H9 (cell line): ENCODE measurements at places on chromosomes 16 and 17.

- no peak for DNase-seq
Measured at GRCh38 chr17:14361945-14362508, 61.1 kb downstream of the HS3ST3B1 start.

GRCh38 chr16:84864326-84864955 lies 44.7 kb downstream of the CRISPLD2 start:
- DNase-seq = no peak

DNA sequence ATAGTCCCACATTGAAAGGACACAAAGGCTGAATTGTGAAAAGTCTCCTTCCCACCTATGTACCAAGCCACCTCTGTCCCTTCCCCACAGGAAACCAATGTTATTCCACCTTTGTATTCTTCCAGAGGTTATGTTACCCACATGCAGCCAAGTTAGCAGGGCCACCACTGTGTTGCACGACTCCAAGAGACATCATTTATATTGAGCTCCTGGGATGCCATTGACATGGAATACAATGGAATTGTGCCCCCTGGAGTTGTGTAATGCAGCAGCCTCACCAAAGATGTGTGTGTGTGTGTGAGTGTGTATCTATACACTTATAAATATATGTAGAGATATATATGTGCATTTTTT lies 21.6 kb upstream of the MSI2 start:
- DNase-seq = no peak

- no peak for DNase-seq
Measured at GRCh38 chr16:80447241-80447640, 93.6 kb upstream of the DYNLRB2 start.

DNA sequence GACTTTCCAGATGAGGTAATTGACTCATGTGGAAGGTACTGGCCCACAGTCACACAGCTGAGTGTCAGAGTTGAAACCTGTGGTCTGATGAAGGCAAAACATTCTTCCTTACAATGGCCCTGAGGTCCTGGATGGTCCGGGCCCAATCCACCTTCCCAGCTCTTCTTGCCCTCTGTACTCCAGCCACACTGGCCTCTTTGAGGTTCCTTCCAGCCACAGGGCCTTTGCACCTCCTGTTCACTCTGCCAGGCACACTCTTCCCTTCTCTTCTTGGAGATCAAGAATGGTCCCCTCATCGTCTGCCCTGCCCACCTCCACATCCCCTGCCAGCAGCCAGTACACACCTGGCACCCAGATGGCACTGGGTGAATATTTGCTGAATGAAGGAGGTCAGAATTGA lies 6.5 kb upstream of the PEMT start:
- no peak for DNase-seq

- DNase-seq = no peak
Measured at GRCh38 chr17:16085066-16085699, 85.6 kb downstream of the TTC19 start.

DNA sequence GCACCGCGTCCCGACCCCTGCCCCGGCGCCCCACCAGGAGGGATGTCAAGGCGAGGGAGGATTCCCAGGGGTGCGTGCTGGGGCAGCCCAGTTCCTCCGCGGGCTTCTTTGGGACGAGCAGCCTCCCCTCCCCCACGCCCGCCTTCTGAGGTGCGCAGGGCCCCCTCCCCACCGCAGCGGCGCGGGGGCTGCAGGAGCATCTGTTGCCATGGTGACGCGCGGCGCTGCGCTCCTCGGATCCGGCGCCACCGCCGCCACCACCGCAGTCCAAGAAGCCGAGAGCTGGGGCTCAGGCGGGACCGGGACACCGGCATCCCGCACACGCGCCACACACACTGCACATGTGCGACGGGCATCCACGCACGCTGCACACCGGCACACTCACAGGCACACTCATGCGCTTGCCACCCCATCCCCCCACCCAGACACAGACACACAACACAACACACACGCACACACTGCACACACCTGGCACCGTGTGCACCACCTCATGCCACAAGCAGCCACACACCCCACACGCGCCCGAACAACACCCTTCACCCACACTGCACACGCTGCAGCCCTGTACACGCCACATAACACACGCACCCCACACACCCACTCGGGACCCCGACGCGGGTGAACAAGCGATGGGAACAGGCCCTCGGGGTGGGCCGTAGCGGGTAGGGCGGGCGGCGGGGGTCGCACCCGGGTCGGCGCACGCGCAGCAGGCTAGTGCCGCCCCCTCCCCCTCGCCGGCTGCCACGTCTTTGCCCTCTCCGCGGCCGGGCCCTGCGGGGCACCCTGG lies 17.0 kb downstream of the ENPP7 start:
- DNase-seq = peak; percentile 64

DNA sequence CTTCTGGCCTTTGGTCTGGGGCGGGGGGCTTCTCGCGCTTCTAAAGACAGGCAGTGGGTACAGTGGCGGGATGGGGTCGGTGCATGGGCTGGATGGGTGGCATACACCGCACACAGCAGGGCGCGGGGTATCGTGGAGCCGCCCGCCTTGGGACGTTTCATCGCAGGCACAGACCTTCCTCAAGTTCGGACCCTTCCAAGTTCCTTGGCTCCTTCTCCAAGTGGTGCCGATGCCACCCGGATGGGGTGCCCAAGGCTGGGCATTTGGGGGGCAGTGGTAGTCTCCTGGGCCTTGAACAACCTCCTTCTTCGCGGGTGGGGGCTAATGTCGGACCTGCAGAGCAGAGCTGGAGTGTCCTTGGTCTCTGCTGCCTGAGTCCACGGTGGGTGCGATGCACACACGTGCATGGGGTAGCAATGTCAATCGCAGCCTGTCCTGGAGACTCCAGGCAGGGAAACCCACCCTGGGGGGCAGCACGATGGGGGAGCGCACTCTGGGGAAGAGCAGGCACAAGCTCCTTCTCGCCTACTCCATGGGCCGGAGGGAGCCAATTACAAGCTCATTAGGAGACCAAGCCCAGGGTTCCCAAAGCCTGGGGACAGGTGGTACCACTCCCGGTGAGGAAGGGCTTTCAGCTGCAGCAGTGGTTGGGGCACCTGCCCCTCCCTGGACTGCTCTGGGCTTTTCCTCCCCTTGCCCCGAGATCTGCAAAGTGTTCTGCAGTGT lies 686 bp upstream of the MTSS2 start:
- DNase-seq = no peak

- DNase-seq = no peak
Measured at GRCh38 chr16:60064026-60064425, 1329.9 kb upstream of the GOT2 start.

- peak; percentile 66 for DNase-seq
Measured at GRCh38 chr16:25228372-25228771, 11.6 kb downstream of the AQP8 start.
